ENCODE measurements at places on chromosomes 4 and X.

- DNase-seq, result no peak
Measured at GRCh38 chr4:8777320-8778196, 94.1 kb downstream of the HMX1 start.

DNA sequence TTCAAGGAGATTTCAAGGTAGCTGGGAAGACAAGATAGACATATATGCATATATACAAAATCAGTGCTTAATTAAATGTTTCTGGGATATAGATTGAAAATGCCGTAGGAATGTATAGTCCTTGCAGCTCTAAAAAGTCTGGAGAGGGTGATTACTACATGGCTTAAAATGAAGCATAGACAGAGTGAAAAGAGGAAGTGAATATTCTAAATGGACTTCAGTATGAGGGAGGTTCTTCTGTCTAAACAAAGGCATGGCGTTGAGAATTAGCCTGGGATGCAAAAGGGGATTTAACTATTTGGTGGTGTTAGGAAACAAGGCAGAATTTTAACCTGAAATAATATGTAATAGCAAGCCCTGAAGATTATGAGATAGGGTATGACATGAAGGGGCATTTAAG lies 141.5 kb upstream of the FRMPD4 start:
- DNase-seq, result no peak

GRCh38 chr4:147355032-147355656 lies 125.8 kb upstream of the EDNRA start:
- DNase-seq, result no peak

DNA sequence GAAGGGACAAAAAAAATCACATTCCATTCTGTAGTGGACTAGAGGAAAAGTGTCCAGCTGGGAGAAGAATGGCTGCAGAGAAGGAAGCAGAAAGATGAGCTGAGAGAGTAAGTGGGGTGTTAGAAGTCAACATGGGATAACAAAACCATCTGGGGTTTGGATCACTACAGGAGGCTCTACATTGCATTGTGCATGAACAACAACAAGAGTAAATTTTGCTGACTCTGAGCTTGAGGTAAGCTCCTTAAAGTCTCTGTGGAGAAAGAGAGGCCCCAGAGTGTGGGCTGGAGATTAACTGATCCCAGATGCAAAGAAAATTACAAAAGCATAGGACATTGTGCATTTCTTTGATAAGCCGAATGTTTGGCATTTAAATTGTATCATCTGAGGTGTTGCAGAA lies 128.9 kb downstream of the UGT8 start:
- no peak for DNase-seq

- DNase-seq, result no peak
Measured at GRCh38 chr4:20281453-20281852, 29.7 kb downstream of the SLIT2 start.

GRCh38 chr4:123403080-123403604 lies 6.5 kb downstream of the SPRY1 start:
- DNase-seq, result no peak

DNA sequence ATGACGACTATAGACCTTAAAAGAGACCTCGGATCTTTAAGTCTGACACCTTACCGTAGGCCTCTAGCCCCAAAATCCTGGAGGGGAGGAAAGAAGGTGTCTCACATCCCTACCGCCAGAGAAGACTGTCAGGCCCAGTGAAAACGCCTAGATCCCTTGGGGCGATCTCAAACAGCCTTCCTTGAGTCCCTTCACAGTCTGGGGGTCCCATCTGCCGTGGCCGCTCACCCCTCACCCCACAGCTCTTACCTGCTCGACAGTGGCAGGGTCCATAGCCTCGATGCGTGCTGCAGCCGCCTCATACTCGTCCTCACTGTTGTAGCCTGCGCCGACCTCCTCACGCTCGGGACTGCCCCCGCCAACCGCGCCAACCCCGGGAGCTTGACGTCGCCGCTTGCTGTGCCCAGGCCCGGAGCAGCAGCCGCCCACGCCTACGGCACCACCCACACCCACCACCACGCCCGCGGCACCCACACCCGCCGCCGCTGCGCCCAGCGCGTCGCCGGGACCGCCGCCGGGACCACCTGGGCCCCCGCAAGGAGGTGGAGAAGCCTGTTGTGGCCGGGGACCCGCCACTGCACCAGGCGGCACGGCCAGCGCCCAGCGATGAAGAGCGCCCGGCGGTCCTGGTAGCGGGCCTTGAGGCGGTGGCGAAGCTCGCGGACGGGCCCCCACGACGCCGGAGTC lies 536 bp downstream of the OTUD5 start:
- DNase-seq, result no peak
